Left renal cortex interstitium (tissue), 4 donors: ENCODE measurements at places on chromosomes 5 and 9. TPM values are rescaled to one million over a fixed set of nuclear protein-coding genes. Genes with fewer than 3 reads are reported as not detected.

Gene SPTAN1
- polyA plus RNA-seq: 317 TPM

Gene KLF9
- 9.0 TPM for polyA plus RNA-seq

Gene SLC25A48
- 3.4 TPM for polyA plus RNA-seq

Gene HSD17B4
- polyA plus RNA-seq: 235 TPM

Gene CDKN2B
- polyA plus RNA-seq: 0.54 TPM

Gene ADAMTSL2
- polyA plus RNA-seq: 2.8 TPM

Gene OCLN
- polyA plus RNA-seq: 45.1 TPM

Gene SLC1A1
- polyA plus RNA-seq: 18.8 TPM

Gene SAXO1
- 0.14 TPM for polyA plus RNA-seq

Gene NMUR2
- polyA plus RNA-seq: 0.08 TPM

Gene SV2C
- 0.69 TPM for polyA plus RNA-seq

Gene SLC36A2
- polyA plus RNA-seq: 6.3 TPM

Gene CDX1
- 0.48 TPM for polyA plus RNA-seq

Gene MZB1
- polyA plus RNA-seq: 0.19 TPM

Gene NIPAL4
- polyA plus RNA-seq: 0.63 TPM

Gene BHMT2
- 58.5 TPM for polyA plus RNA-seq

Gene BRD9
- 35.4 TPM for polyA plus RNA-seq

Gene NIPSNAP3A
- 57.1 TPM for polyA plus RNA-seq

Gene QRFP
- polyA plus RNA-seq: 0.58 TPM

Gene PTPDC1
- polyA plus RNA-seq: 16.1 TPM

Gene PCDHA4
- polyA plus RNA-seq: 0.49 TPM

Gene ANKRD20A1
- 3.5 TPM for polyA plus RNA-seq

Gene ROPN1L
- polyA plus RNA-seq: 1.1 TPM

Gene PCDHGC5
- polyA plus RNA-seq: 0.22 TPM

Gene SOHLH1
- not detected for polyA plus RNA-seq

Gene IL9
- not detected for polyA plus RNA-seq

Gene LMAN2
- polyA plus RNA-seq: 139 TPM

Gene SYK
- 27.4 TPM for polyA plus RNA-seq

Gene SPINK6
- not detected for polyA plus RNA-seq

Gene SLIT3
- polyA plus RNA-seq: 44.8 TPM

Gene GNA14
- 18.5 TPM for polyA plus RNA-seq

Gene SH3GL2
- polyA plus RNA-seq: 4.3 TPM

Gene LRRTM2
- 1.8 TPM for polyA plus RNA-seq

Gene WDR31
- 7.7 TPM for polyA plus RNA-seq

Gene PCDHB11
- 5.6 TPM for polyA plus RNA-seq

Gene C7
- 125 TPM for polyA plus RNA-seq

Gene GAPT
- polyA plus RNA-seq: 1.1 TPM

Gene TENT4A
- polyA plus RNA-seq: 19.5 TPM

Gene TEX10
- 34.8 TPM for polyA plus RNA-seq

Gene AK8
- 3.7 TPM for polyA plus RNA-seq

Gene TJP2
- polyA plus RNA-seq: 108 TPM

Gene LCN1
- 0.22 TPM for polyA plus RNA-seq

Gene NOXA1
- 10.0 TPM for polyA plus RNA-seq

Gene DMGDH
- polyA plus RNA-seq: 26.0 TPM

Gene SH3RF2
- 4.3 TPM for polyA plus RNA-seq

Gene SLC45A2
- polyA plus RNA-seq: 0.82 TPM

Gene FGF10
- polyA plus RNA-seq: 10.2 TPM

Gene BNC2
- 8.9 TPM for polyA plus RNA-seq
